ENCODE measurements at places on chromosomes 16 and 17. TPM values are rescaled to one million over a fixed set of nuclear protein-coding genes. Genes with fewer than 3 reads are reported as not detected.

GRCh38 chr16:12210925-12211869, 234.7 kb downstream of the SNX29 start:
- DNase-seq = peak; percentile 86
- peaks cover 5% of the 10 kb centered on the region for H3K4me1 ChIP-seq
- no peak overlapping the region for H3K4me3 ChIP-seq
- H3K36me3 ChIP-seq = no peaks in the 10 kb centered on the region

CCDC40 gene
- polyA plus RNA-seq = 0.81 TPM

CRHR1 gene
- not detected for polyA plus RNA-seq

GRCh38 chr16:11706180-11706742, 36.4 kb downstream of the TXNDC11 start:
- no peak for DNase-seq
- H3K4me3 ChIP-seq = no peak overlapping the region
- no peaks in the 10 kb centered on the region for H3K27me3 ChIP-seq
- H3K4me1 ChIP-seq = no peaks in the 10 kb centered on the region

DNA sequence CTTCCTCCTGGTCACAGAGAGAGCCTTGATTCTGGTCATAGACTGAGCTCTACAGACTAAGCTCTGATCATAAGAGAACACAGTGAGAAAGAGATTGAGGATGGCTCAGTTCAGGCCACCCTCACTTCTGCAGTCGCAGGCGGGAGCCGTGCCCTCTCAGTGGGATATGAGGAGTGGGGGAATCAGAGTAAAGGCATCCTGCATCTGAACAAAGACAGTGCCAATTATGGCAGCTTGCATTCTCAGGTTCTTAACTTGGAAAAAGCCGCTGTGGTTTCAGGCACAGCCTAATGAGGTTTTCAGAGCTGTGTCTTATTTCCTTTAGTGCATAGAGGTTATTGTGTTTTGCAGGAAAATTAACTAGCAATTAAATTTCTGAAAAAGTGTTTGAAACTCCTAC, 134.4 kb upstream of the NLRP1 start:
- no peaks in the 10 kb centered on the region for H3K36me3 ChIP-seq
- no peak overlapping the region for H3K4me3 ChIP-seq
- no peaks in the 10 kb centered on the region for H3K27me3 ChIP-seq
- no peak for DNase-seq
- no peaks in the 10 kb centered on the region for H3K4me1 ChIP-seq

DNA sequence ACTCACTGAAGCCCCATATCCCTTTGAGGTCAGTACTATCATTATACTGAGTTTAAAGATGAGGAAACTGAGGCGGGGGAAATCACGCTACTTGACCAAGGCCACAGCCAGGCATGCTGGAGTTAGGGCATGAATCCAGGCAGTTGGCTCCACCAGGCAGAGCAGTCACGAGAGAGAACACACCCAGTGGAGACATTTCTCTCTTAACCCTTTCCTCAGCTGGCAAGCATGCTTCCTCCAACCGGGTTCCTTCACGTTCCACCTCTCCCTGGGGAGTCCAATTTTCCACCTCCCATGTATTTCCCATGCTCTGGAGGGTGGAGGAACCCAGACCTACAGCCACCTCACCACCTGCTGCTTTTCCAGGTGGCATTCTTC, 32.8 kb downstream of the VAC14 start:
- DNase-seq = no peak
- H3K36me3 ChIP-seq = peaks cover 10% of the 10 kb centered on the region
- no peak overlapping the region for H3K4me3 ChIP-seq

DNA sequence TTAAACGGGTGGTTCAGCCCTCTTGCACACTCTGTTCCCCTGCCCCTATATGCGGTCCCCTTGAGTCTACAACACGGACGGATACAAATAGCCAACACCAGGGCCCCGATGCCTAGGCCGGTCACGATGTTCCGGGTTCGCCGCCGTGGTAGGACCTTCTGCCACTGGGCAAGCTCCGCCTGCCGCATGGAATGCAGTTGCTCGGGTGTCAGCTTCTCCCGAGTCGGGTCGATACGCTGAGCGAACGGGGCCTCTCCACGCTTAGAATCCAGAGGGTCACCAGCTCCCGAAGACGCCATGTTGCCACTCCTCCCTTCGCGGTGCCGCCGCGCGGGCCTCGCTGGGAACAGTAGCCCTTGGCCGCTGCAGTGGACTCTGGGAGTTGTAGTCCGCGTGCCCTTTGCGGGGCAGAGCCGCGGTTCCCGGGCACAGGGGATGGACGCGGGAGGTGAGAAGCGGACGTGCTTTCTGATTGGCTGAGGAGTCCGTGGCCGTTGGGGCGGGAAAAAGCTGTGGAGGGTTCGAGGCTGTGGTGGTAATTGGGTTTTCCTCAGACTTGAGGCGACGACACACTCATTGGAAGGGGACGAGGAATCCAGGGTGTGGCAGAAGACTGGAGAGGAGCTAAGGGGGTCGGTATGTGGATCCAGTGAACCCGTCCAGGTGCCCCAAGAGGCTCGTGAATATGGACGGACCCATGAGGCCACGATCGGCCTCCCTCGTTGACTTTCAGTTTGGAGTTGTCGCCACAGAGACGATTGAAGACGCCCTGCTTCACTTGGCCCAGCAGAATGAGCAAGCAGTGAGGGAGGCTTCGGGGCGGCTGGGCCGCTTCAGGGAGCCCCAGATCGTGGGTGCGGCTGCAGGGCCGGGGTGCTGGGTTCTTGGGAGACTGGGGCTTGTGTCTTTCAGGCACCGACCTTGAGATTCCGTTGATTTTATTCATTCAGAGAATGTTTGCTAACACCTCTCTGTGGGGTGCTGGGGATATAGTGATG, at the start of the genes CNTD1 and COA3:
Gene CNTD1 (plus strand): TSS at position 479 of the 998 bp plus-strand sequence. CDS start 207 bp downstream, at position 686.
Gene COA3 (minus strand): TSS at position 322 of the 998 bp plus-strand sequence. CDS start 23 bp downstream, at position 299.
- no peaks in the 10 kb centered on the region for H3K36me3 ChIP-seq
- H3K27me3 ChIP-seq = no peaks in the 10 kb centered on the region
- H3K4me1 ChIP-seq = peaks cover 2% of the 10 kb centered on the region
- peak within 1 kb of the TSS; percentile 94 for H3K4me3 ChIP-seq

DNA sequence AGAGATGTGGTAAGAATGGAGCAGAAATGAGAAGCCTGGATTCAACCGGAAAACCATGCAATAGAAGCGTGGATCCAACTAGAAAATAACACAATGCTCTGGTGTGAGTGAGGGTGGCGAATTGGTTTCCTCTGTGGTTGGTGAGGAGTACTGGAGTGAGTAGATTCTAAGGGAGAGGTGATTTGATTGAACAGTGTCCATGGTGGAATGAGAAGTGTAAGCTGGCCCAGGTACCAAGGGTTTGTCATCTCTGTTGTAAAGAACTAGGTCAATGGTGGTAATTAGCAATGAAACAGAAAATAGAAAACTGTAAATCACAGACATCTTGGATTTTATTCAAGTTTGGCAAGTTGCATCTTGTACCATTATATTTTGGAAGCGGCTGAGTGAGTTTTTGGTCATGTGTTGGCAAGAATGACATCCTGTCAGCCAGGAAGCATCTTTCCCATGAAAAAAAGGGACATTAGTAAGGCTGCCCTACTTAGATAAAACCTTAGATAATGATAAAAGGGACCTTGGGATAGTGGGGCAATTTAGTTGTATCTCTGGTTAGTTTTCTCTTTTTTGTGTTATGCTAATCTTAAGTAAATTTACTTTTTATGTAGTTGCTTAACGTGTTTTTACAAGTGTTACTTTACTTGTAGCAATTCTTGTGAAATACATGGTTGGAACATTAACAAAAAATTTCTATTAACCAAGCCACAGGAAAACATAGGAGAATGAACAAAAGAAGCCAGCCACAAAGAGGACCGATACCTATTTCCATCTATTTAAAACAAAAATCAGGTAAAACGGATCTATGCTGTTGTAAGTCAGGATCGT, 20.9 kb downstream of the HSD17B2 start:
- no peak for DNase-seq
- H3K4me3 ChIP-seq = no peak overlapping the region
- peak overlapping the region; percentile 40 for H3K27ac ChIP-seq
- no peaks in the 10 kb centered on the region for H3K27me3 ChIP-seq

FOXJ1 gene
- polyA plus RNA-seq = 0.22 TPM

DNA sequence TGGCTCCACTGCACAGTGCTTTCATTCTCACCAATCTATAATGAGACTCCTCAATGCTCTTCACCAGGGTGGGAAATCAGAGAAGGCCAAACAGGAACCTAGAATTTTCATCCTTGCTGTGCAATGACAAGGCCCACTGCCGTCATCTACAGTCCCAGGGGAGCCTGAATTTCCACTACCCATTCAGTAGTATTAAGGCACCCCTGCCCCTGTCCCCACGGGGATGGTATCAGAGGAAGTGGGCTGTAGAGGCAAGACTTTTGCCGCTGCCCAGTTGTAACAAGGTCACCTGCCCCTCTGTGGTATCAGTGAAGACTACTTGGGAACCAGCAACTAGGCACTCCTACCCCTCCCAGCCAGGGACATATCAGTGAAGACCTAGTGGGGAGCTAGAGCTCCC, 104.5 kb downstream of the C16orf78 start:
- no peak for DNase-seq
- no peak overlapping the region for H3K4me3 ChIP-seq
- no peaks in the 10 kb centered on the region for H3K4me1 ChIP-seq
- no peaks in the 10 kb centered on the region for H3K36me3 ChIP-seq

BICDL2 gene
- polyA plus RNA-seq = 47.8 TPM

DNA sequence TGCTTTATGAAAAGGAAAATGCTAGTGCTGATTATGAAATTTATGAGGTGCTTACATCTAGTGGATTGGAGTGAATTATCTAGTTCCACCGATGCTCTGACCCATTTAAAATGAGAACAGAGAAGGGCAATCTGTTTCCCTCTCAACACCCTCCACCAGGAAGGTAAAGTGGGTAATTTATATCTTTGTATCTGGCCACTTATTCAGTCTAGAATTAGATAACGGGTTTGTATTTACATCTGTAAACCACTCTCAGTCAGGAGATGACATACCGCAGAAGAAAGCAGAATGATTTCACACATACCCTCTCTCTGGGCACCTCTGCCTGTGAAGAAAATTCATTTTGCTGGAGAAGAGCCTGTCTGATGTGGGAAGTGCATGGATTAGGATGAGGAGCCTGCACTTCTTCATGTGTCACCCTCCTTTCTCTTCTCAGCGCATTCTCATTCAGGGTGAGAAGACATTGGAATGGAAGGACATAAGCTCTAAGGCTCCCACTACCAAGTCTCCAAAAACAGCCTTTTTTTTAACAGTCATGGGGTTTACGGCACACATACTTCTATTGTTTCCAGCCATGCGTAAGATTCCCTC, 646.7 kb upstream of the SALL1 start:
- no peaks in the 10 kb centered on the region for H3K4me1 ChIP-seq
- no peak overlapping the region for H3K27ac ChIP-seq
- DNase-seq = no peak
- no peak overlapping the region for H3K4me3 ChIP-seq
- no peaks in the 10 kb centered on the region for H3K36me3 ChIP-seq
- no peaks in the 10 kb centered on the region for H3K27me3 ChIP-seq

BAIAP2 gene
- 14.5 TPM for polyA plus RNA-seq

DNA sequence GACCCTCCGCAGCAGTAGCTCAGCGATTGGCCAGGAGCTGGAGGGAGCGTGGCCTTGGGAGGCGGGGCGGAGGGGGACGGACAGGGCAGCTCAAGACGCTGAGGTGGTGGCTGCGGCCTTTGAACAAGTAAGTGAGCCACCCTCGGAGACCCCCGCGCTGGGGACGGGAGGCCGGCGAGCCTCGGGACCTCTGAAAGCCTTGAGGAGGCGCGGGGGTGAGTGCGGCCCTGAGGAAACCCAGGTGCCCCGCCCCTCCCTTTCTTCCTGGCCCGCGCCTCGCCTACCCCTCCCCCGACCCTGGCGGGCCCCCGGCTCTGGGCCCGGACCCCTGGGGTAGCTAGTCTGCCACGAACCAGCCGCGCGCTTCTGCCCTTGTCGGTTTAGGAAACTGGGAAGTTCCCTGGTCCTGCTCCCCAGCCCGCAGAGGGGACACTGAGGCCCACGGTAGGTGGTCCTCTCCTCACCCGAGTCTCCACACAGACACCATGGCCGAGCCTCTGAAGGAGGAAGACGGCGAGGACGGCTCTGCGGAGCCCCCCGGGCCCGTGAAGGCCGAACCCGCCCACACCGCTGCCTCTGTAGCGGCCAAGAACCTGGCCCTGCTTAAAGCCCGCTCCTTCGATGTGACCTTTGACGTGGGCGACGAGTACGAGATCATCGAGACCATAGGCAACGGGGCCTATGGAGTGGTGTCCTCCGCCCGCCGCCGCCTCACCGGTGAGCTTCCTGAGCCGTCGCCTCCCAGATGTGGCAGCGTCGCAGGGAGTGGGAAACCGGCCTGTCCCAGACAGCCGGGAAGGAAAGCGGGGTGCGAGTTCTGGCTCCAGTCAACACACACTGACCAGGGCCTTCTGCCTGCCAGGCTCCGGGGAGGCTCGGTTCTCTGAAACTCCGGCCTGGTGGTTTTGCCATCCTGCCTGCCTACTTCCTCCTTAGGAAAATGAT, at the start of gene MAPK7:
Gene MAPK7 (plus strand): TSS at position 83 of the 945 bp plus-strand sequence. CDS start 403 bp downstream, at position 486.
- peak within 1 kb of the TSS; percentile 99 for H3K27ac ChIP-seq
- DNase-seq = peak; percentile 57
- H3K4me3 ChIP-seq = peak within 1 kb of the TSS; percentile 93
- H3K4me1 ChIP-seq = no peaks in the 10 kb centered on the region
- H3K36me3 ChIP-seq = peaks cover 9% of the 10 kb centered on the region

- H3K4me1 ChIP-seq = no peaks in the 10 kb centered on the region
- H3K27me3 ChIP-seq = no peaks in the 10 kb centered on the region
- H3K27ac ChIP-seq = peak overlapping the region; percentile 91
These were observed 65.0 kb downstream of the SMG6 start for GRCh38 chr17:2238432-2239169.

ORMDL3 gene
- 71.6 TPM for polyA plus RNA-seq

- peak within 1 kb of the TSS; percentile 45 for H3K4me3 ChIP-seq
- no peaks in the 10 kb centered on the region for H3K36me3 ChIP-seq
- H3K4me1 ChIP-seq = peaks cover 46% of the 10 kb centered on the region
- H3K27me3 ChIP-seq = no peaks in the 10 kb centered on the region
- peak; percentile 86 for DNase-seq
These were observed at the start of gene HID1 for GRCh38 chr17:74972107-74972972. HID1 (minus strand) TSS chr17:74972759; CDS start chr17:74972656, 103 bp downstream.

- no peaks in the 10 kb centered on the region for H3K36me3 ChIP-seq
- H3K27me3 ChIP-seq = no peaks in the 10 kb centered on the region
- no peak overlapping the region for H3K27ac ChIP-seq
- H3K4me3 ChIP-seq = no peak overlapping the region
- DNase-seq = no peak
- no peaks in the 10 kb centered on the region for H3K4me1 ChIP-seq
These were observed 154.8 kb downstream of the SALL1 start for GRCh38 chr16:50996166-50996829.

NTN1 gene
- polyA plus RNA-seq = 4.2 TPM

CDRT15L2 gene
- polyA plus RNA-seq = not detected

- DNase-seq = no peak
- H3K36me3 ChIP-seq = no peaks in the 10 kb centered on the region
- H3K27ac ChIP-seq = no peak overlapping the region
- peaks cover 3% of the 10 kb centered on the region for H3K27me3 ChIP-seq
- H3K4me3 ChIP-seq = no peak overlapping the region
- no peaks in the 10 kb centered on the region for H3K4me1 ChIP-seq
These were observed 46.8 kb downstream of the CFAP20 start for GRCh38 chr16:58082381-58082780.
